ENCODE measurements at places on chromosomes 6 and 20.

DNA sequence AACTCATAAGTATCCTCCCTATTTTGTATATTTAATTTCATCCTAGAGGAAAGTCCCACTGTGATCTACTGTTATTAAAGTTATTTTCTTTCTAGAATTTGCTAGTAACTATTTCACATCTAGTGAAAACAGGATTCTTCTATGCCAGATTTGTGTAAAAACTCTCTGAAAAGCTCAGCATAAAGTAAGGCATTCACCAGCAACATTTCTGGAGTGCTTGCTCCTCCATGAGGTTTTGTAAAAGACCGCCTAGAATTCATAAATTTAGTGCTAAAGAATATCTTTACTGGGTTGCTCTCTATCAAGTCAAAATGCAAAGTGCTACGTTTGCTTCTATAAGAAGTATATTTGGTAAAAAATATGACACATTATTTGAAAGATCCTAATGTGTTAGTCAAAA, 173.5 kb upstream of the IRAK1BP1 start:
- no peak for DNase-seq

DNA sequence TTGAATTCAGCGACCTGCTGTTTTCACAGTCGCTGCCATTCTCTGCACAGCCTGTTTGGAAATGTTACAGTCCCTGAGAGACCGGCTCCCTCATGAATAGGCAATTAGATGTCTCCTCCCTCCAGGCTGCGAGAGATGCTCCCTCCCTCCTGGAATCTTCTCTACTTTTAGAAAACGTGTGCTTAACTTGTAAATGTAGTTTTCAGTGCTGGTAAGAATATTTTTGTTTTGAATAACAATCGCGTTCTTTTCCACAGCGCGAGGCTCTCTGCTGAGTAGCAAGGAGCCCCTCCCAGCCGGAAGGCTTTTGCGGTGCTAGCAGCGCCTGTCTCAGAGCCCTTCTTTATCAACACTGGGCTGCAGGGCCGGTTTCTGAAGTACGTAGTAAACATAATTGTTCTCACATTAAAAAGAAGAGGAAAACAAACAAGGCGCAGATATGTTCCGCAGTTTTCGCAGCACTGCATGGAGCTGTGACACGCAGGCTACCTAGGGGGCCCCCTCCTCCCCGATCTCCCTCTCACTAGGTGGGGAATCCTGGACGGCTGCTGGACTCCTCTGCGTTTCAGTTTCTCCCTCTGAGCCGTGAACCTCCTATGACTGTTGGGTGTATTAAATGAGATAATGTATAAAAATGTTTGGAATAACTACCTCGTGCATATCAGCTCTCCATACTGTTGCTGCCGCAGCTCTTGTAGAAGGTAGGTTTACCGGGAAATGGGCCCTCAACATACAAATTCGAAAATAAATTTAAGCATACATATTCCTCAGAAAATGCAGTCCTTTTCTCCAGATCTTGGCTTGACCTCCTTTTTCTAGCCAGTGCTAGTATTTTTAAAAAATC, 79.0 kb upstream of the SPACA1 start:
- DNase-seq: no peak

- DNase-seq: no peak
Observed at GRCh38 chr6:32146287-32146686, 5.5 kb downstream of the PRRT1 start.

DNA sequence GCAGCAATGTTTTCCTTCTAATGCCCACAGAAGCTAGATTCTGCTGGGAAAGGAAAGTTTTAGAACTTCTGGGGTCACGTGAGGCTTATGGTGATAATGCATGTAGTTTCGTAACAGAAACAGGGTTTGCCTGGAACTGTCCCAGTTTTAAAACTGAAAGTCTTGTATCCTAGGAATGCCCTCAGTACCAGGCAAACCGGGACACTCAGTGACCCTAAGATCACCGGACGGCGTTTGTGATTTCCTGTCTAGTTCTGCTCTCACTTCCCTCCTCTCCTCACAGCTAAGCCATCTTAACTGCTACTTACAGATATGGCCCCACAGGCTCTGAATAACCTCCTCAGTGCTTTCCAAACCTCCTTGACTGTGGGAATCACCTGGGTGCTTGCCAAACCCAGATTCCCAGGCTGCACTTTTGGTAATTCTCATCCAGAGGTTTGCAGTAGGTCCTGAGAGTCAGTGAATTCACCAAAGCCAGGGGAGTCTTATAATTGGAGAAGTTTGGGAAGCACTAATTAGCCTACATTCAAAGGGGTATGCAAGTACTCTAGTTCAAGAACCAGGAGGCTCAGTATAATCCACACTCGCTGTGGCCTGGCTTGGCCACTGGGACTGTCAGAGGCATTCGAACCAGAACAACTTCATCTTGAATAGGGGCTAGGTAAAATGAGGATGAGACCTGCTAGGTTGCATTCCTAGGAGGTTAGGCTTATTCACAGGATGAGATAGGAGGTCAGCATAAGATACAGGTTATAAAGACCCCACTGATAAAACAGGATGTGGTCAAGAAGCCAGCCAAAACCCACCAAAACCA, 231.6 kb upstream of the MYLIP start:
- no peak for DNase-seq

DNA sequence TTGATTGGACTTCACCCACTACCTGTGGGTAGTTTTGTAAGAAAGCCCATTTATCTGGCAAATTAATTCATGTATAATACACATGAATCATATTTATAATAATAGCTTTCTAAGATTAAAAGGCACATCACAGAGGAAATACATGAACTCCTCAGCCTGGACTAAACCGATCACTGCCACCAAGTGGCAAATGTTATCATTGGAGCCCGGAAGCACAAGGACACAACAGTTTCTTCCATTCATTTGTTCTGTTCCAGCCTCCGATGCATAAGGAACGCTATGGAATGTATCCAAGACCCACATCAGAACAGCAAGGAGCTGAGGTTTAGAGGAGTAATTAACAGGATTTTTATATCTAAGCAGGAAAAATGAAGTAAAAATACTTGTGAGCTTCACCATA, 13.9 kb upstream of the IPCEF1 start:
- DNase-seq: no peak

- no peak for DNase-seq
Observed at GRCh38 chr6:165659945-165660856, 2.8 kb downstream of the PDE10A start.

GRCh38 chr20:2227861-2228260, 67.9 kb upstream of the TGM3 start:
- DNase-seq: no peak

- DNase-seq: no peak
Observed at GRCh38 chr6:139338795-139339194, 35.7 kb downstream of the CITED2 start.

DNA sequence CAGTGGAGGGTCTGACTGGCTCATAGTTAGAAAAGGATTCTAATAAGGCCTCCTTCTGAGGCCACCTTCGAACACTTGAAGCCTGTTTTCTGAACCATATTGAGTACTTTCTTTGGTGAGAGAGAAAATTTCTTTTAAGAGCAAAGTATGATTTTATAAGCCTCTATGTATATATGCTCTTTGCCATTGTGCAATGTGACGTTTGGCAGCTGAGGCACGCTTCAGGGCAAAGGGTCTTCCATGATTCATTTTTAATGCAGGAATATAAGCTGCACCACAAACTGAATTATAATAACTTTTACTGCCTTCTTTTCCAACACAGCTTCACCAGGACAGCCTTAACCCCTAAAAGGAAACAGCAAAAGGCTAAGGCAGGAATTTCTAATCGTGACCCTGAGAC, 154.4 kb downstream of the TTLL2 start:
- DNase-seq: no peak

DNA sequence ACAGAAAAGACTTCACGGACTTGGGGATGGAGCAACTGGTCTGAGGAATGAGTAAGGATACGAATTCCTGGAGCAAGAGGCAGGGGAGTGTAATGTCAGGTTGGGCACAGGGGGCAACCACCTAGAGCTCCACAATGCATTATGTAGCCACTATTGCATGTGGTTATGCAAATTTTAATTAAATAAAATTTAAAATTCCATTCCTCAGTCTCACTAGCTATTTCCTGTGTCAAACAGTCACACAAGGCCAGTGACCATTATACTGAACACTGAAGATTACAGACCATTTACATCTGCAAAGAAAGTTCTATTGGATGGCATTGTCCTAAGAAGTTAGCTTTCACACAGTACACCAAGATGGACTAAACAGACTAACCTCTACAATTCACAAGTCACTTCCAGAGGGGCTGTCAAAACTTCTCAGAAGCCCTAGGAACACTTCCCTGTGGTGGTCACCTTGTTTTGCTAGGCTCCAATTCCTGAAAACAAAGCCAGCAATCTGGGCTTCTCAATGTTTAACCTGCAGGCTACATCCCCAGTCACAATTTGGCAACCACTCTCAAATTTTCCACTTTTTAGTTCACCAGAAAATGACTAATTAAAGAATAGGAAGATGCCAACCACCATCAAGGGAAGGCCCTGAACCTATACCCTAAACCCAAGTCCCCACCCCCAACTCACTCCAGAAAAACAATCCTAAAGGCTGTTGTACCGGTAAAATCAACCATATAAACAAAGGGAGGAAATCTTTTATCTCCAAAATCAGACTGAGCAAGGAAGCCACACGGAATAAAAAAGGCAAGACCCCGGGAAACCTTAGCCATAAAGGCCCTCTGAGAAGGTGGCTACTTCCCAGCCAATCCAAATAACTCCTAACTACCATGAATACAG, 34.2 kb upstream of the C20orf203 start:
- no peak for DNase-seq

DNA sequence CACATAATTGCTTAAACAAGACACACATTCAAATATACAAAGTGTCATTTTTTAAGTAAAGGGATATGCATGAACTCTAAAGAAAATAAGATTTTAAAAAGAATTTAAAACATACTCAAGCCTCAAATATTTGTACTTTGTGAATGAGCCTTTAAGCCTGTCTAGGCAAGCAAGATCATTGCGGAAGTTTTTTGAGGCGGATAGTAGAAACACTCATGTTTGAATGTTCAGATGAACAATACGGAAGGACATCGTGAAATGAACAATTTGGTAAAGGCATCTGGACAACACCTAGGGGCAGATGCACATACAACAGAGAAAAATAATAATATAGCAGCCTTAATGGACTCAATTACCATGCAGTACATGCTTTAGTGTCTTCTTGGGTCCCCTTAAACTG, 928.9 kb downstream of the TFAP2A start:
- no peak for DNase-seq

DNA sequence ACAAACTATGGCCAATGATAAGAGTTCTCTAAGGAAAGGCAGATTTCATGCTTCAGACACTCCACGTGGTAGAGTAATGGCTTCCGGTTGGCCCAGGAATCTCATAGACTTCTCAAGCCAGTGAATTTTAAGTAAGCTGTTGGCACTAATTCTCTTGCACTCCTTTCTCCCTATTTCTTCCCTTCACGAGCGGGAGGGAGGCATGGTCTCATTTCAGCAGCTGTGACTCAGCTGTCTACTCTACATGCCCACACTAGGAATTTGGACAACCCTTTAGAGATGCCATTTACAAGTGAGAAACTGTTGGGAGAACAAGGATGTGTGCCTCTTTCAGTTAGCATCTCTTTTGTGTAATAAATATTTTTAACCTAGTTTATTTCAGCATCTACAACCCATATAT, 107.7 kb downstream of the PTPRK start:
- no peak for DNase-seq

GRCh38 chr6:5367510-5367909, 106.2 kb downstream of the FARS2 start:
- no peak for DNase-seq

DNA sequence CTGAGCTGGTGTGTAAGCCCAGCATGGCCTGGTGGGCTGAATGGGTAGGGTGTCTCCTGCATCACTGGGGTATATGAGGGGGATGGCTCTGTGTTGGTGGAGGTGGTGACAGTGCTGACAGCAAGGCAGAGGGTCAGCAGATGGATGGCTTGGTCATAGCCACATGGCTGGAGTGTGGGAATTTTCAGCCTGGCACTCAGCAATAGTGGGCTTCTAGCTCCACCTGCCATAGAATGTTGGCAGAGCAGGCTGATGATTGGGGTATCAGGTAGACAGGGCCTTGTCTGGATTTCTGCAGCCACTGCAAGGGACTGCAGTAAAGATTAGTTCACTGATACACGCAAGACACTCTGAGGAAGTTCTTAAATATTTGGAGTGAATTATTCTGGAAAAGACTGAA, 137.5 kb upstream of the BACH2 start:
- DNase-seq: no peak

DNA sequence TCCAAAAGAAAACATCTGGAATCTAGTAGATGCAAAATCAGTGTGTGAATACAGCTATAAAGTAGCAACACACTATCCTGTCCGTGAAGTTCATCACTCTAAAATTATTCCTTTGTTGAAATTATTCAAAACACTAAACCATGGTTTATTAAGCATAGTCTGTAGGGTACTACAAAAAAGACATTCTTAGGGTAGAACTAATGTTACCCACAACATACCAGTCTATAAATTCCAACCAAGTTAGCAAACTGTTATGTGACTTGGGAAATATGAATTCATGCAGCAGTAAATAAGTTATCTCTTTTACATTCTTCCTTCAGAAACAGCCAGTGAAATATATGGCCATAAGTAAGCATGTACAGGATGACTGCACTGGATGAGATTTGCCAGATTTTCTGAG, 580.3 kb upstream of the ADGRB3 start:
- DNase-seq: no peak

GRCh38 chr6:83467620-83468036, 36.8 kb upstream of the ME1 start:
- DNase-seq: no peak

- DNase-seq: no peak
Observed at GRCh38 chr6:109872968-109873545, 105.1 kb upstream of the GPR6 start.

- DNase-seq: no peak
Observed at GRCh38 chr6:36627801-36628246, 33.7 kb downstream of the SRSF3 start.
